ENCODE measurements at places on chromosomes 3 and 15.

- H3K4me1 ChIP-seq = no peaks in the 10 kb centered on the region
- no peak overlapping the region for H3K27ac ChIP-seq
- H3K36me3 ChIP-seq = no peaks in the 10 kb centered on the region
- H3K4me3 ChIP-seq = no peak overlapping the region
- no peaks in the 10 kb centered on the region for H3K27me3 ChIP-seq
Measured at GRCh38 chr3:189909573-189909972, 211.1 kb downstream of the P3H2 start.

DNA sequence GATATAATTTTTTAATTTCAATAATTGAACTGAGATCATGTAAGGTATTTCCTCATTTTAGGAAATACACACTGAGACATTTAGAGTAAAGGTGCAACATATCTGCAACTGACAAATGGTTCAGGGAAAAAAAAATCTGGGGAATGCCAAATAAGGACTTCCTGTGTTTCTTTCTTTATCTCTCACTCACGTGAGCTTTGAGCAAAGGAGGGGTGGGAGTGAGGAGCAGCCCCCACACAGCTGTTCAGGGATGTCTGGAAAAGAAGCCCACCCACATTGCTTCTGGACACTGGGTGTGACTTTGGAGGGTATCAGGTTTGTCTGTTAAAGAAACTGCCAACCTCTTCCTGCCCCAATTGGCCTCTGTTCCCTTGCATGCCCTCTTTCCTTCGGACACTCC lies 5.6 kb upstream of the TP63 start:
- H3K4me1 ChIP-seq = peaks cover 7% of the 10 kb centered on the region
- no peak overlapping the region for H3K4me3 ChIP-seq
- no peaks in the 10 kb centered on the region for H3K36me3 ChIP-seq
- DNase-seq = no peak
- H3K27me3 ChIP-seq = no peaks in the 10 kb centered on the region

DNA sequence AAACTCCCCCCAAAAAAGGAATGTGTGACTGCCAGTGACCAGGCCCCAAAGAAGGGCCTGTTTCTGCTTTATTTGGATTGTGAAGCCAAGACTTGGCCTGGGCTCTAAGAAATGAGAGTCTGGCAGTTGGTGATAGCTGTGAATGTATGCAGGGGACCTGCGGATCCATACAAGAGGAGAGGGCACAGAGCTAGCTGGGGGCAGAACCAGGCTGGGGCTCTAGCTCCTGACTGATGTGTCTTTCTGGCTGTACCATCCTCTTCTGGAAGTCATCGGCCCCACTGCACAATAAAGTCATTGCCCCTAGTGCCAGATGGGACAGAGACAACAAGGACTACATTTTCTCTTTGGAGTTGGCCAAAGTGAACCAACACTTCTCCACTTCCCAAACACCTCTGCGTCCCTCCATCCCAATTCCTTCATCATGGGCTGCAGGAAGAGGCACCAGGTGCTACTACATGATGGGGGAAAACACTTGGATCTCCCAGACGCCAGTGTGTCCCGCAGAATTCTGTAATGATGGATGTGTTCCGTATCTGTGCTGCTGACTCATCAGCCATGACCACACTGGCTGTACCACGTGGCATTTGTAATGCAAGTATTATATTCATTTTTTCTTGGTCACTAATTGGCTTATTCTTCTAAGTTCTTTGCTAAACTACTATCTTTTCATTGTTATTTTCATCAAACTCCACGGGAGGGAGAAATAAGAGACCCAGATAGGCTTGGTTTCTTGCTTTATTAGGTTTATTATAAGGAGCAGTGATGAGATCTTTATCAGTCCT lies 1.7 kb upstream of the PLA2G4F start:
- H3K4me3 ChIP-seq = no peak overlapping the region
- H3K4me1 ChIP-seq = peaks cover 10% of the 10 kb centered on the region
- DNase-seq = no peak
- H3K36me3 ChIP-seq = peaks cover 37% of the 10 kb centered on the region

GRCh38 chr3:115398506-115398905 lies 224.8 kb upstream of the GAP43 start:
- H3K27ac ChIP-seq = no peak overlapping the region
- no peaks in the 10 kb centered on the region for H3K27me3 ChIP-seq
- DNase-seq = no peak

DNA sequence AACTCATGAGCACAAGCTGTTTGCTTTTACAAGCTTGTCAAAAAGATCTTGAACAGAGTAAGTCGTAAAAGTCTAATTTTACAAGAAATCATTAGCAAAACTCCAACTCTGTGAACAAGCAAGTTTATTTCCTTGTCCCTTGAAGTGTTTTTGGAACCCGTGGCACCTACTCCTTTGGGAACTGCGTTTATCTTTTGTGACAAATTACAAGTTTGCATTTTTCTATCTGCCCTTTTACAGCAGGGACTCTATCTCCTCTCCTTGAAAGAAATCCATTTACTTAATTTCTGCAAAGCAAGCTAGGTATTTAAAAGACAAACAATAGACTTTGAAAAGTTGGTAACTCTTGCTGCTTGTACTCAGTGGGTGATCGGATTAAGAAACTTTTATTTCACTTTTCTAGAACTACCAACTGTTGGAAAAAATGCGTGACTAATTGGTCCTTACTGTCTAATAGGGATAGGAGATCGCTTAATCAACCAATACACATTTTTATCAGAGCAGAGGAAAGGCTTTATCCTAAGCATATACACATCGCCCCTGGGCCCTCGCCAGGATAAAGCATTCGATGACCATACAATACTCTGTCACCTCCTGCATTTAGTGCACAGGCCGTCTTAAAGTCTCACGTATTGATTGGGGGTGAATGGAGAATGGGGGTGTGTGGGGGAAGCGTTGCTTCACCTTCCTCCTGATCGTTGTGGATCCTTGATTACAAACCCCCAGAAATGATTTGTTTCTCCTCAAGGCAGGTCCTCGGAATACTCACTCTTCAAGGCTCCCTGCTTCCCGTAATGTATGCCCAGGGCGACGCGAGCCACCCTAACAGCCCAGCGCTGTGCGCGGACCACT lies 1.7 kb downstream of the PRTG start:
- H3K4me3 ChIP-seq = peak overlapping the region; percentile 92
- H3K36me3 ChIP-seq = no peaks in the 10 kb centered on the region
- no peak for DNase-seq
- peak overlapping the region; percentile 58 for H3K27ac ChIP-seq
- H3K27me3 ChIP-seq = peaks cover 52% of the 10 kb centered on the region

- H3K27ac ChIP-seq = no peak overlapping the region
- no peak for DNase-seq
Measured at GRCh38 chr15:69502470-69503045, 49.9 kb downstream of the RPLP1 start.

DNA sequence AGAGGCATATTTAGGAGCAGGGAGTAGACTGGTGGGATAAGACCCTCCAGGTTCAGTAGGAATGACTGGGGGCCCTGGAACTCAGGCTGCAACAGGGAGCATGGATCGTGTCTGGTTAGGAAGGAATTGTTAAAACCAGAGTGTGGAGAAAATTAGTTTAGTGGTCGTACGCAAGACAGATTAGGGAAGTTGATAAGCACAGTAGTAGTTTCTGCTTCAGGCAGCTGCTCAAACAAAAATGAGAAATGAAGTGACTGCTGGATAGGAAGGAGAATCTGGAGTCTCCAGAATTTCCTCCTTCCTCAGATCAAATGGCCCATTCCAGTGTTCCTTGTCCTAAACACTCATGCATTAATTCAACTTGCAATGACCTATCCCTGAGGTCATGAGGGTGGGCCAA lies 11.2 kb downstream of the MYD88 start:
- DNase-seq = no peak
- peaks cover 68% of the 10 kb centered on the region for H3K4me1 ChIP-seq
- H3K36me3 ChIP-seq = no peaks in the 10 kb centered on the region
- H3K27me3 ChIP-seq = no peaks in the 10 kb centered on the region
- H3K27ac ChIP-seq = no peak overlapping the region

GRCh38 chr3:56870436-56870835 lies 68.7 kb upstream of the ARHGEF3 start:
- no peak overlapping the region for H3K4me3 ChIP-seq
- H3K27ac ChIP-seq = no peak overlapping the region
- H3K36me3 ChIP-seq = no peaks in the 10 kb centered on the region
- DNase-seq = no peak

DNA sequence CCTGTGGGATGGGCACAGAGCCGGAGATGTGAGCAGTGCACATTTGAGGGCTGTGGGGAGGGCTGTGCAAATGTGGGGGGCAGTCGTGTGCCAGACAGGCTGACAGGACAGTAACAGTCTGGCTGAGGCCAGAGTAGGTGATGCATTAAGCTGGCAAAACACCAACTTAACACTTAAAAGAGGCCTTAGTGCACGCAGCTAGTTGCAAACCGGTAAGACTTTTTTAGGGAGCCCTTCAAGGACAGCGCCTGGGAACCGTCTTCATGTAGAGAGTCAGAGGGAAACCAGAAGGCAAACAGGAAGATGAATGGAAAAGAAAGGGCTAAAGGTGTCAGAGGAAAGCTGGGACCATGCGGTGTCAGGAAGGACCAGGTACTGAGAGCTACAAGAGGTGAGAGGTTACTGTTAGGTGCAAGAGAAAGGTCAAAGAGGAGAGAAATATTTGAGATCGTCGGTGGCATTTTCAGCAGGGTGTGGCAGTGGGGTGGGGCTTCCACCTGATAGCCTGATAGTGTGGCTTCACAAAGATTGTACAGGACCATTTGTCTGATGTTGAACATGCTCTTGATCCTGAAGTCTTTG lies 30.0 kb upstream of the CHD2 start:
- no peaks in the 10 kb centered on the region for H3K27me3 ChIP-seq
- H3K27ac ChIP-seq = no peak overlapping the region

GRCh38 chr3:186784820-186785494 lies 1.6 kb downstream of the EIF4A2 start:
- H3K27me3 ChIP-seq = no peaks in the 10 kb centered on the region
- peaks cover 30% of the 10 kb centered on the region for H3K4me1 ChIP-seq
- no peak for DNase-seq
- H3K4me3 ChIP-seq = peak overlapping the region; percentile 93
- H3K36me3 ChIP-seq = peaks cover 44% of the 10 kb centered on the region

DNA sequence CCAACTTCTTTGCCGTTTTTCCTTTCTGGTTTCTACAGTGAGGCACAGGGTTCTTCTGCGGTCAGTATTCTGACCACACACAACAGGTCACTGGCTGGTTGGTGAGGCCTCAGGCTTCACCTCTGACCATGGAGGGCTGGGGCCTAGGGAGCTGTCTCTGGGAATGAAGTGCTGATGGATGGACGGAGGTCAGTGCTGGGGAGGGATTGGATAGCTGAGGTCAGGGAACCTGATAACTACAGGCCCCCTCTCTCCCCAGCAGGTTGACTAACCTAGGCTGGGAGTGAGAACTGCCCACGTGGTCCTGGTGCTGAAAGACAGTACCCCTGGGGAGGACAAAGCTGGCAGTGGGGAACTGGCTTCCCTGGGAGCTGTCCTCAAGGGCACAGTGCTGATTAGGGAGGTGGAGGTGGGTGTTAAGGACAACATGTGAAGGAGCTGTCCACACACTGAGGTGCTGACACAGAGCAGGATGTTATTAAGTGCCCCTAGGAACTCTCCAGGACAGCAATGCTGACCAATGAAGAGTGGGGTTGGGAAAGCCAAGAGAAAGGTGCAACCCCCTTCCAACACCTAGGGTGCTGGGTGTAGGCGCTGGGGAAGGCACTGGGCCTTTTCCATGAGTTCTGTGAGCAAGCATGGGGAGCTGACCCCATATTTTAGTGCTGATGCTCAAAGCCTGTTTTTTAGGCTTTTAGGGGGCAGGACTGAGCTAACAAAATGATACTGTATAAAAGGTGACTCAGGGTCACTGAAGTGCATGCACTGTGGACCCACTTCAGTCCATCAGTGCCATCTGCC lies 45.2 kb downstream of the ATP2B2 start:
- H3K27ac ChIP-seq = no peak overlapping the region
- H3K4me3 ChIP-seq = no peak overlapping the region
- no peaks in the 10 kb centered on the region for H3K4me1 ChIP-seq
- no peak for DNase-seq

GRCh38 chr3:13886593-13887129 lies 6.8 kb upstream of the WNT7A start:
- no peak for DNase-seq
- H3K27ac ChIP-seq = no peak overlapping the region
- no peaks in the 10 kb centered on the region for H3K4me1 ChIP-seq
- H3K4me3 ChIP-seq = no peak overlapping the region
- H3K27me3 ChIP-seq = peaks cover 18% of the 10 kb centered on the region
- no peaks in the 10 kb centered on the region for H3K36me3 ChIP-seq

GRCh38 chr15:81480645-81481053 lies 106.6 kb upstream of the TMC3 start:
- no peaks in the 10 kb centered on the region for H3K27me3 ChIP-seq
- H3K27ac ChIP-seq = no peak overlapping the region
- H3K4me3 ChIP-seq = no peak overlapping the region
- no peaks in the 10 kb centered on the region for H3K4me1 ChIP-seq
- H3K36me3 ChIP-seq = no peaks in the 10 kb centered on the region
- DNase-seq = no peak

DNA sequence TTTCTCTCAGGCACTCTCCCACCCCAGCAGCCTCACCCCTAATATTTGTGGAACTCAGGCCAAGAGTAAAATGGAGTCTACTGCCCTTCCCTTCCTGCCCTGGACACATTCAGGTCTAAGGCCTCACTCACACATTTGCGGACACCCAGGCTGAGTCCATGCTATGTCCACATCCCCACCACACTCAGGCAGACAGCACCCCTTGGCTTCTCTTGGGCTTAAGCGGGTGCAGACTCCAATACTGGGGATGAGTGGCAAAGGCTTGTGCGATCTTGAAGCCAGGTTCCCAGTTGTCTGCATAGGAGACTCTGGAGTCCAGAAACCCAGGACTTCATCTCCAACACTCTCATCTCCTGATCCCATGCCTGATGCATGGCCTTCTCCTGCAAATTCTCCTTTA lies 17.5 kb upstream of the CFAP100 start:
- DNase-seq = no peak
- H3K4me3 ChIP-seq = no peak overlapping the region
- H3K4me1 ChIP-seq = peaks cover 12% of the 10 kb centered on the region
- H3K27me3 ChIP-seq = no peaks in the 10 kb centered on the region

- no peak overlapping the region for H3K4me3 ChIP-seq
- no peak overlapping the region for H3K27ac ChIP-seq
- no peaks in the 10 kb centered on the region for H3K4me1 ChIP-seq
- no peaks in the 10 kb centered on the region for H3K27me3 ChIP-seq
- no peak for DNase-seq
Measured at GRCh38 chr3:24578951-24579421, 84.3 kb upstream of the THRB start.

DNA sequence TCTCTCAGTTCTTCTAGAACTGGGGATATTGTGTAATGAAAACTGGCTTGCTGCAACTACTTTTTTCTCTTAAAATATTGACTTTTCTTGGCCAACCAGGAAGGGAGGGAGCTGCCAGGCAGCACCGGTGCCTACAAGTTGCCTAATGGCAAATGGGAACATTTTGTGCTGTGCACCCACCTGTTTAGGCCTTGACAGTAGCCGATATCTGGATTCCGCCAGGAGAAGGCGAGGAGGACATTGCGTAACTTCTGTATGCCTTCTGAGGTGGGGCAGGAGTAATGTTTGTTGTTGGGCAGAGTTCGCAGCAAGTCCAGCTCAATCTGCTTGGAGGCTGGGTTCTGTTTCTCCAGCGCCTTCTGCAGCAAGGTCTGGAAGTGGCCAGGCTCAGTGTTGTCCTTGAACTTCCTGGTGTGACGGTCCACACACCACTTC lies 64.9 kb downstream of the TBC1D2B start:
- peaks cover 9% of the 10 kb centered on the region for H3K4me1 ChIP-seq
- peaks cover 2% of the 10 kb centered on the region for H3K36me3 ChIP-seq
- no peak for DNase-seq
- H3K27ac ChIP-seq = no peak overlapping the region

GRCh38 chr3:81841540-81841939 lies 80.1 kb upstream of the GBE1 start:
- H3K27ac ChIP-seq = no peak overlapping the region
- H3K4me1 ChIP-seq = peaks cover 28% of the 10 kb centered on the region
- H3K36me3 ChIP-seq = no peaks in the 10 kb centered on the region
- no peaks in the 10 kb centered on the region for H3K27me3 ChIP-seq
- H3K4me3 ChIP-seq = no peak overlapping the region

Measured in heart left ventricle (tissue), 16 donors.